ENCODE measurements at places on chromosomes 5 and 9.

DNA sequence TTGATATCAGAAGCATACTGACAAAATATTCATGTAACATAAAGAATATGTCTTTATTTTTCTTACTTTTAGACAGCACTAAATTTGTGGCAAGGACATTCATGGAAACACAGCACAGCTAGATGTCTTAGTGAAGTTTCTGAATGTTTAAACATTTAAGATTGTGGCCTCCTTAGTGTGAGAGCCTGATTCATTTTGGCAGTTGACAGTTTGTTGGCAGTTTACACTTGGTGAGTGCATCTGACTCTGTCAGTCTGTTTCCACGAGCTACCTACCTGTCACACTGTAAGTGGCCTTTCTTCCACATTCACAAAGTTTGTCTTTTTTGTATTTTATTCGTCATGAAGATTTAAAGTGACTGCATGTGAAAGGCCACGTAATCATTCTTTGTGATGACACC lies 436.8 kb downstream of the TUSC1 start:
- DNase-seq, result no peak

GRCh38 chr9:83281306-83282255 lies 218.6 kb upstream of the RASEF start:
- peak; percentile 86 for DNase-seq

GRCh38 chr9:106964329-106964728 lies 101.4 kb downstream of the ZNF462 start:
- DNase-seq, result no peak

DNA sequence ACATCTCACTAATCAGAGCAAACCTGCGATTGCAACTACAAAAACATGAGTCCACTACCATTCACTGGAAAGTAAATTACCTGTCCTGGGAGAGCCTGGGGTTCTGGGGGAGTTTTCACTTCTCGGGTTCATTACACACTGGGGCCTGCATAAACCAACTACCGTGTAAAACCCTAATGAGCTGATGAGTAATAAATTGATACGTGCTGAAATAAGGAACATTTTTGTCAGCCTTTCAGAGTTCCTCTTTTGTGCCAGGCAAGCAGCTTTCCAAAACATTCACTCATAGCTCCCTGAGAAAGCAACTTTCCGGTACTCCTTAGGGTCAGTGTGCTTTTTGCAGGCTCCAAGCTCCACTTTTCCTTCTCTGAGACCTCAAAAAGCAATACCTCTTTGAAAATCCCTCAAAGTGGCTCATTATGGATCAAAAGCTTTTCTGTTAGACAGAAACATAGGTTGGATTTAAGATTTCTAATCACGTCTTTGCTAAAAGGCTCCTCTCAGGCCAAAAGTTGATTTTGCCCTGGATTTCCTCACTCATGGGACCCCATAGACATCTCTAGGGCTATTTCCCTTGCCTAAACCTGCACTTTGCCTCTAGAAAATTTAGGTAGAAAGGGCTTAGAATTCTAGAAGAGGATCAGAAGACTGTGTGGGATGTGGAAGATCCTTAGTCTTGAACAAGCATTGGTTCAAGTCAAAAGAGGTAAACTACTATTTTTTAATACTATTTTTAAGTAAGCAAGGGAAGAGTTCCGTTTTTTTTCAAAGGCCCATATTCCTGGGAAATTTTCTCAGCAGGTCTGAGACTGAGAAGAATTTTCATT lies 74.8 kb downstream of the ST8SIA4 start:
- no peak for DNase-seq

DNA sequence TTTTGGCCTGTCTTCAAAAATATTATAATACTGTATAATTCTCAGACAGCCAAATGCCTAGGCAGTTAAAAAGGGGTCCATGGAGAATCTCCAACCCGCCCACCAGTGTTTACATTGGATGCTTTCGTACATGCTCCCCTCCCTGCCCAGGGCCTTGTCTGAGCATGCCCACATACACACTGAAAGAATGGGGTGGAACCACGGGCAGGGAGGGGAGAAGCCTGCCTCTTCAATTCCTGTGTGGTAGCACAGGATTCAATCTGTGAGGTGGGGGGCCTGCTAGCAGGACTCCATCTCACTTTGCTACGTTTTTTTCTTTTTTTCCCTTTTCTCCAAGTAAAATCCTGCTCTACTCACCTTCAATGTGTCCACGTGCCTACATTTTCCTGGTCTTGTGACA lies 314.7 kb upstream of the GRAMD2B start:
- no peak for DNase-seq

DNA sequence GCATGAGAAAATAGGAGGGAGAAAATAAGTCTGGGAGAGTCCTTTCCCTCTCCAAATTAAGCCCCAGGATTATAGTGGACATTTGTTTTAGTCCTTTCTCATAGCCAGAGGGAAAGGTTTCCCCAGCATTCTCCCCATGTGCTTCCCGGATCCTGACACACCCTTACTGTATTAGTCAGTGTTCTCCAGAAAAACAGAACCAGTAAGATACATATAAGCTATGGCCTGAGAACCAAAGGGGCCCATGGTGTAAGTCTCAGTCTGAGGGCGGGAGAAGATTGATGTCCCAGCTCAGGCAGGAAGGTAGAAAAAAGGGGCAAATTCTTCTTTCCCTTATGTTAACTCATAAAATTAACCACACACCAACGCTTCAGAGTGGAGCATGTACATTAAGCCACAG lies 25.6 kb upstream of the SPATA31D4 start:
- peak; percentile 56 for DNase-seq

DNA sequence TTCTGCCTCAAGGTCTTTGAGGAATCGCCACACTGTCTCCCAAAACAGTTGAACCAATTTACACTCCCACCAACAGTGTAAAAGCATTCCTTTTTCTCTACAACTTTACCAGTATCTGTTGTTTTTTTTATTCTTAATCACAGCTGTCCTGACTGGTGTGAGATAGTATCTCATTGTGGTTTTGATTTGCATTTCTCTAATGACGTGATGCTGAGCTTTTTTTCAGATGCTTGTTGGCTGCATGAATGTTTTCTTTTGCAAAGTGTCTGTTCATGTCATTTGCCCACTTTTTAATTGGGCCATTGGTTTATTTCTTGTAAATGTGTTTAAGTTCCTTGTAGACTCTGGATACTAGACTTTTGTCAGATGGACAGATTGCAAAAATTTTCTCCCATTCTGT lies 400.0 kb downstream of the DEPDC1B start:
- no peak for DNase-seq

GRCh38 chr9:92140074-92140753 lies 25.0 kb upstream of the SPTLC1 start:
- peak; percentile 71 for DNase-seq

DNA sequence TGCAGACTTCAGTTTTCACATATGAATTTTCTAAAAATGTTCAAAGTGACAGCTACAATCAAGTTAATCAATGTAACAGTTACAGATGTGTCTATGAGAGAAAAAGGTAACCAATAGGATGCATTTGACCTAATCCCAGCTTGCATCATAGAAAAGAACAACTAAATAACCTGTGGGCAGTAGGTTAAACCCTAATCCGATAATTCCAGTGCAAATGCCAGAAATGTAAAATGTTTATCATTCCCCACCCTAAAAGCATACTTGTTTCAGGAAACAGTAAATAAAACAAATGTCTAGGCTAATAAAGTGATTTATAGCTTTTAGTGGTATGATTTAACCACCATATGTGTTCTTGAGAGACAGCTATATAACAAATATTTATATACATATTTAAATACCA lies 592.6 kb downstream of the PRELID2 start:
- no peak for DNase-seq

DNA sequence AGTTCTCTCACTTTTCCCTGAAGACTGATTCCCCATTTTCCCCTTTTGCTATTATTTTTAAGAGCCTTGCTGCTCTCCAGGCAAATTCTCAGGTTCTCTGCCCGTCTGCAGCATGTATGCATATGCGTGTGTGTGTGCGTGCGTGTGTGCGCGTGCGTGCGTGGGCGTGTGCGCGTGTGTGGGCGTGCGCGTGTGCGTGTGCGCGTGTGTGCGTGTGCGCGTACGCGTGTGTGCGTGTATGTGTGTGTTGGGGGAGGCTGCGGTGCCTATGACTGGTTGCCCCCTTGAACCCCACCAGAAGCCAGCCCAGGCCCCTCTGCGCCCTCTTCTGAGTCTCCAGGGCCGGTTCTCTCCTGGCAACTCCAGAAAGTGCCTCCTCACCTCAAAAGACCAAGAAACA lies 987 bp upstream of the FOXI1 start:
- DNase-seq, result no peak

DNA sequence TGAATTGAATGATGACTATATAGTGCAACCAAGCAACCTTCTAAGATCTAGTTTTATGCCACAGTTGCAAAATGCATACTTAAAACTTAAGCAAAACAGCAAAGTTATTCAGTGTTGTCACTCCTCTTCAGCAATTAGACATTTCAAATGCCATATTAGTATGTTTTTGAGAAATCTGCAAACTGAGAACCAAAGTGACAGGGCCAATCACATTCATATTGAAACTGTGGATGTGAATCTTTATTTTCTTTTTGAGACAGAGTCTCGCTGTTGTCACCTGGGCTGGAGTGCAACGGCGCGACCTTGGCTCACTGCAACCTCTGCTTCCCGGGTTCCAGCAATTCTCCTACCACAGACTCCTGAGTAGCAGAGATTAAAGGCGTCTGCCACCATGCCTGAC lies 249.2 kb upstream of the EFNA5 start:
- no peak for DNase-seq

DNA sequence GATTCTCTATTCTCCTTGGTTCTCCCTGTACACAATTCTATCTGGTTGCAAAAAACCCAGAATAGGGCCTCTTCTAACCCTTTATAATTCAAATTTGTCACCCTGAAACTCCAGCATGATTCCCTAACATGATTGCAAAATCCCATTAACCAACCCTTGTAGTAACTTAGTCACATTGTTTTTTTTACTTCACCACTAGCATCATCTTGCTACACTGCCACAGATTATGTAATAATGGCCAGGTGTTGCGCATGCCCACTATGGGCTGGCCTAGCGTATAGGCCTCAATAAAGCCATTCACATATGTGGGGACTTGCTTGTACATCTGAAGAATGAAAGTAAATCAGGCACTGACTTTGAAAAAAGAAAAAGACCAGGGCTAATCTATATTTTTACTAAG lies 25.7 kb downstream of the FAM170A start:
- DNase-seq, result peak; percentile 57

- peak; percentile 15 for DNase-seq
These were observed 2.0 kb downstream of the FBXL17 start for GRCh38 chr5:108379722-108380530.

DNA sequence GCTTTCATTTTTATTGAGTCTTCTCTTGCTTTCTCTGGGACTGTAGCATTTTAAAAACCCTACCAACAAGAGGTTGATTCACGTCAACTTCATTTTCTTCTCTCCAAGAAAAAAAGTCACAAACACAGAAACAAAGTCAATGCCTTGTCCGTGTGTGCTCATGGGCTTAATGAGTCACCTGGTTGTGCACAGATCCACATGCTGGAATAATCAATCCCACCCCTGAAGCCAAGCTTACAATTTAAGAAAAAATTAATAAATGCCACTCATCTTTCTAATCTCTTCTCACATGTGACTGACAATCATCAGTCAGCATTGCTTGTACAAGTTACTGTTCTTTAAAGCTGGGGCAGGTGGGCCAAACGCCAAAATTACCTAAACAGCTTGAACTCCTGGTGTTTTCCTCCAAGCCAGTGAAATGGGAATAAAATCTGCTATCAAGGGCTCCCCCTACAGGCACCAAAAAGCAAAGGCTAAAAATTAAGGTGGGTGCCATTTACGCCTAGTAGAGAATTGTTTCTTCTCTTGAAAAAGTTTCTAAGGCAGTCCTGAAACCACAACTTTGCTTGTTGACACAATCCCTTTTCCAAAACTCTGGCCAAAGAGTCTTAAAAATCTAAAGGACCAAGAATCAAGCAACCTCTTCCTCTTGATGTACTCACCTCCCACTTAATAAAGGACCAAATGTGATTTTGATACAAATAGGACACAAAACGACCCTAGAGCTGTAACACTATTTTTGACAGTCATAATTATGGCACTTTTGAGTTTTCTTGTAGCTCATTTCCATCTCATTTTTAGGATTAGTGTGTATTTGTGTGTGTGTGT lies 21.3 kb downstream of the TRMO start:
- DNase-seq, result peak; percentile 69

GRCh38 chr9:135221951-135222631 lies 134.6 kb downstream of the OLFM1 start:
- DNase-seq, result no peak

DNA sequence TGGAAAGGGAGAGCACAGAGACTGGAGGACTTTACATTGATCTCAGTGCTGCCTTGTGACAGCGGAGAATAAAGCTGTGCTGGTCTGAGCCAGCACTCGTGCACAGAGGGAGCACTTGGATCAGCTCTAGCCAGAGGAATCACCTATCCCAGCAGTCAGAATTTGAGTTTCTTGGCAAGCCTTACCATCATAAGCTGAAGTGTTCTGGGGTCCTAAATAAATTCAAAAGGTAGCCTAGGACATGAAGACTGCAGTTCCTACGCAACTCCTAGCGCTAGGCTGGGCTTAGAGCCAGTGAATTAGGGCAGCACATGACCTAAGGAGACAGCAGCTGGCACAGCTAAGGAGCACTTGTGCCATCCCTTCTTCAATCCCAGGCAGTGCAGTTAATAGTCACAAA lies 119.5 kb downstream of the HMHB1 start:
- DNase-seq, result no peak

- DNase-seq, result no peak
These were observed 11.0 kb downstream of the STC2 start for GRCh38 chr5:173317091-173317730.

- peak; percentile 77 for DNase-seq
These were observed 82.3 kb upstream of the AGXT2 start for GRCh38 chr5:35129921-35130485.

- DNase-seq, result no peak
These were observed 27.1 kb downstream of the UBE2QL1 start for GRCh38 chr5:6475626-6476312.

- peak; percentile 46 for DNase-seq
These were observed 46.5 kb upstream of the NR5A1 start for GRCh38 chr9:124553738-124554137.

DNA sequence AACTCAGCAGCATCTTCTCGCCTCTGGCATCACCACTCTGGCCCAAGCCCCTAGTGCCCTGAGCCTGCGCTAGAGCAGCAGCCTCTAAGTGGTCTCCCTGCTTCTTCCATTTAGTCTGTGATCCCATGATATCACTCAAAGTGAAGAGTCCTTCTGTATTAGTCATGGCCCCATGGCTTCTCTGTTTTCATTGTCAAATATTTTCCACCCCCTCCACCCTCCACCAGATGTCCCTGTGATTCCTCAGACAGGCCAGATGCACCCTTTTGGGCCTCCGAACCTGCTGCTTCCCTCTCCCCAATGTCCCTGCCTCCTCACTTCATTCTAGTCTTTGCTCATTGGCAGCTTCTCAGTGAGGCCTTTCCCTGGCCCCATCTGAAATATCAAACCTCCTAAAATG lies 299.2 kb downstream of the SPOCK1 start:
- peak; percentile 81 for DNase-seq

DNA sequence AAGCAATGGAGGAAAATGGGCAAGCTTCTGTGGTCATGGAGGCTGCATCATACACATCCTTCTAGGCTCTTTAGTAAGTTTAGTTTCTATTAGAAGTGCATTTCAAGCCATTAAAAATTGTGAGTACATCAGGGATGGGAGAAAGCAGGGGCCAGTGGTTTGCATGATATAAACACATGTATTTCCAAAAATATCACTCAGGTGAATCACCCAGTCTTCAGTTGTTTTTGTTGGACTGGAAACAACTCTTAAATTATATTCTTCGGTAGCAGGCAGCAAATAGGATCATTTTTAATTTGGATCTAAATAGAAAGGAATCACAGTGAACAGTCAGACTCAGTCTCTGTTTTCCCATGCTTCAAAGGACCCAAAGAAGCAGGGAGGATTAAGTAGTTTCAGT lies 657.9 kb downstream of the TLR4 start:
- peak; percentile 42 for DNase-seq

Measured in fibroblast of mammary gland (primary cell).